ENCODE measurements at places on chromosomes 12 and 14.

DNA sequence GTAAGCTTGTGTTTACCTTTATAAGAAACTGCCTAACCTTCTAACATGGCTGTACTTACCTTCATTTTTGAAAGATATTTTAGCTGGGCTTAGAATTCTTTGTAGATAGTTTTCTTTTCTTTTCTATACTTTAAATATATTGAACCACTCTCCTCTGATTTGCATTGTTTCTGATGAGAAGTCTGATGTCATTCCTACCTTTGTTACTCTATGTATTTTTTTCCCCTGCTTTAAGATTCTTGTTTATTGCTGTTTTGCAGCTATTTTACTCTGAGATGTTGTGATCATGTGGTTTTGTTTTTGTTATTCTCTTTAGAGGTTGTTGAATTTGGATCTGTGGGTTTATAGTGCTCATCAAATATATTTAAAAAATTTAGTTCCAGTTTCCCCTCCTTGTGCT lies 31.8 kb downstream of the CNOT2 start:
- no peak for DNase-seq

GRCh38 chr14:89424241-89424640 lies 7.2 kb upstream of the FOXN3 start:
- DNase-seq: no peak

GRCh38 chr14:87615822-87616679 lies 376.9 kb downstream of the GALC start:
- no peak for DNase-seq

DNA sequence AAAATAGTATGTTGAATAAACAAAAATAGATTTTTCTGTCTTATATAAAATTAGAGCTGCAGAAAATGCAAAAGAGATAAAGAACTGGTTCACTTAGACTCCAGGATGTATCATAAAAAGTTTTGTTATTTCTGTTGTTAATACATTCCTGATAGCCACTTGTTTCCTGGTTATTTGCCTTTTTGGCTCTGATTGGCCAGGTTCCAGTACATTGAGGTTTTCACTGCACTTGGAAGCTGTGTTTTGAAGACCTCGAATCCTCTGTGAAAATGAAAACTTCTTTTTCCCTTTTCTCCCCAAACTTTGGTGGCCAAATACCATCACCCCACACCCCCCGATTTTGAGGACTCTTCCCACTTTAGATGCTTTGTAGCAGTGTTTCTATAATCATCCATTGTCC lies 525.3 kb downstream of the MED13L start:
- no peak for DNase-seq

DNA sequence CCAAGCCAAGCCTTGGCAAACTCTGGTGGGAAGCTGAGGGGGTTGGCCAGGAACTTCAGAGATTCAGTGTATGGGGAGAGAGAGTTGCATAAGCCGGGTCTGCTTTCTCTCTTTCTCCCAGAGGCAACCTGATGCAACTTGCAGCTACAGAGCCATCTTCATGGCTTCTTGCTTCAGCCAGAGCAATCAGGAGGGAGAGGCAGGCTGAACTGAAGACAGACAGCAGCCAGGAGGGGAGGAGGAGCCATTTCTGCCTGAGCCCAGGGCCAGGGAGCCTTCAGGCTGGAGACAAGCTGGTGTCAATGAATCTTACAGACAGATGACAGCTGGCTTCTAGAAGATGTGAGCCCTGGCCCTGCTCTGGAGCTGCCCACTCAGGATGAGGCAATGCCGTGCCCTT lies 18.7 kb downstream of the NPC2 start:
- DNase-seq: no peak

DNA sequence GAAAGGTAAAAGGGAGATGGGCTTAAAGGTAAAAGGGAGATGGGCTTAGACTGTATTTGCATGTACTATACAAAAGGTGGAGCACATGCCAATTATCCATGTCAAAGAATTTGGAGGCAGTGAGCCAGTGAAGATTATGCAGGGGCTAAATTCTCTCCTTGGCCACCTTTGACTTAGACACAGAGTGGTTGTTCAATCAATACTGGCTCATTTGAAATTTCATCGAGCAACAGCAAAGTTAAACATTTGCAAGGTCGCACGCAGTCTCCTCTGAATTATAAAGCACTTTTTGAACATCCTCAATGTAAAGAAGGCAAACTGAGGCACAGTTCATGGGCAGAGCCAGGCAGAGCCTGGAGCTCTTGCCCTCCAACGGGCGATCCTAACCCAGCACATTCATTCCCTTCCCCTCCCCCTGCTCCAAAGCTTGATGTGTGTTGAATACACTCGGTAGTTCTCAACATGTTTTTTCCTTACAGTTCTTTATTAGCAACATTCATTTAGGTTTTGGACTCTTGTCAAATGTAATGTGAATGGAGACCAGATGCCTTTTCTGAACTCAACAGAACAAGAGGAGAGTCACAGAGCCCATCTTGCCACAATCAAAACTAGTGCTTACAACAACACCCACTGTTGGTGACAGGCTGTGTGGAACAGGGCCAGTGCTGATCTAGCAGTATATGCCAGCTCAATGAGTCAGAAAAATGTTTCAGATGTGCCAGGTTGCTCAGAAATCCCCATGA lies 169.7 kb upstream of the G2E3 start:
- DNase-seq: no peak

DNA sequence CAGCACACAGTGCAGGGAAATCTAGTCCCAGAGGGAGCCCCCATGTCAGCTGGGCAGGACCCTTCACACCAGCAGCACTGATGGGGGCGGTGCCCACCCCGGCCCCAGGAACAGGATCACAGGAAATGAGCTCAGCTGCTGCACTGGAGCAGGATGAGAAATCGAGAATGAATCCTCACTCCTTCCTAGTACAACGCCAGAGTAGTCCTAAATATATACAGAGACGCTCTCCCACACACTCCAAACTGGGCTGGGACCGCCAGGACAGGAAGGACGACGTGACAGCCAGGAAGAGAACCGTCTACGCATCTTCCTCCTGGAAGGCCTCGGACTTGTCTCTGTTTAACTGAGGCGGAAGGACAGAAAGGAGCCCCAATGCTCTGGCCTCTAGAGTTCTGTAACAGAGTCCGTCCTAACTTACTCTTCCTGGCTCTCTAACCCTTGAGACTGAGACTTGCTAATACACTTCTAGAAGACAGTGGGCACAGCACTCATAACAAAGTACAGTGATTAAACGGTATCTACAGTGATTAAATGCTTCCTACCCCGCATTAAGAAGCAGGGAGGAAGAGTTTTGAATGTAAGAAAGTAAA lies 33.4 kb downstream of the CDC42BPB start:
- DNase-seq: no peak

GRCh38 chr12:114975640-114976310 lies 291.8 kb upstream of the TBX3 start:
- no peak for DNase-seq

DNA sequence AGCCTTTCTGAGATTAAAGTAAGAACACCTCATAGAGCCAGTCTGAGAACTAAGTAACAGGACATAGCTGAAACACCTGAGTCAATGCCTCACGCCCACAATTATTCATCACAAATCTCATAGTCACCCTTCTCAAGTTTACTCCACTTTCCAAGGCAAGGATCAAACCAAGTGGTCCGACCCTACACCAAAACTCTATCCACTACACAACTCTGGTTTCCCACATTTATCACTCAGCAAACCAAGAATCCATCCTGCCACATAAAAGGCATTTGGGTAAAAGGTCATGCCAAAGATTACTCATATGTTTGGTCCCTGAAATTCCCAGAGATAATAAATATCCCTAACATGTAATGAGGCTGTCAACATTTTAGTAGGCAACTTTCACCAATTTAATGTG lies 144.1 kb downstream of the RPAP3 start:
- DNase-seq: no peak

- DNase-seq: no peak
Observed at GRCh38 chr12:108425238-108425795, 86.2 kb upstream of the CMKLR1 start.

DNA sequence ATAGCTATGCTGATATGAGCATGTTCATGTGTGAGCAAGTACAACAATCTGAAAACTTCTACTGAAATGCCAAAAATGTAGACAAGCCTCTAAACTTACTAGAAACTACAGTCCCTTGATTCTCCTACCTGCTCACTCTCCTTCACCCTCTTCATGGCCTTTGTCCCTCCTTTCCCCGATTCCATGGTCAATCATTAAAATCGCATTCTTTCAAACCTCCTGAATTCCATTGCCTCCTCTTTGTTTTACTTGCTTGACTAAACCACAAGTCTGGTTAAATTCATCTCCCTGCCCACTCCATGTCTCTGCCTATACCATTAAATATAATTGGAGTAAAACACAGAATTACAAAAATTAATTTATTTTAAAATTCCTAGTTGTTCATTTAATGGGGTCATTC lies 33.0 kb upstream of the SSTR1 start:
- no peak for DNase-seq

GRCh38 chr14:33914676-33915516 lies 36.0 kb downstream of the EGLN3 start:
- DNase-seq: no peak

- DNase-seq: no peak
Observed at GRCh38 chr12:89250636-89251035, 101.7 kb downstream of the DUSP6 start.

DNA sequence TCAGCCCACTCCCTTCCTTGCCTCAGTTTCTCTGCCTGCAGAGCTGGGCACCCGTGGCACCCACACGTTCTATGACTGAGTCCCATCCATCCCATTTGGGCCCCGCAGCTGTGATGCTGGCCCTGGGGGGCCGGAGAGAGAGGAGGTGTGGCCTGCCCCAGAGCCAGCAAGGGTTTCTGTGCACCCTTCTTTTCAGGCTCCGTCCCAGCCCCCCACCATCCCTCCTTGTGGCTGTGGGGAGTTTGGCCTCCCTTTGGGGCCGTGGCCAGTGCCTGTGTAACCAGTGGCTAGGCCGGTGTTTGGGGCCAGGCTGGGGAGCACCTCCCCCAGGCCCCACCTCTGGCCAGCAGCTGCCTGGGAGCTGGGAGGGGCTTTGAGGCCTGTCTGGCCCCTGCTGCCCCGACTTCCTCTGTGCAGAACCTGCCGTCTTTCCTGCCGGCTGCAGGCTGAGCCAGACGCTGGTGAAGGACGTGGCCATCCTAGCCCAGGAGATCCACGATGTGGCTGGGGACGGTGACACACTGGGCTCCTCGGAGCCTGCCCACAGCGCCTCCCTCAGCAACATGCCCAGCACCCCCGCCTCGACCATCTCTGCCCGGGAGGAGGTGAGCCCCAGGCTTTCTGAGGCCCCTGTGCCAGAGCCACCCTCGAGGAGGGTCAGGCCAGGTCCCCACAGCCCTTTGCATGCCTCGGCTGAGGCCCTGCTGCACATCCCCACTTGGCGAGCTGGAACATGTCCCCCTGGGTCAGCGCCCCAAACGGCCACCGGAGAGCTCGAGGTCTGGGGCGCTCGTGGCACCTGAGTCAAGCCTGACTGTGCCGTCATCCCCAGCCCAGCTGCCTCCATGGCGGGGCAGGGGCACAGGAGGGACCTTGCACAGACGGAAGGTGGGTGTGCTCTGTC lies 27.7 kb downstream of the CEP170B start:
- DNase-seq: no peak

DNA sequence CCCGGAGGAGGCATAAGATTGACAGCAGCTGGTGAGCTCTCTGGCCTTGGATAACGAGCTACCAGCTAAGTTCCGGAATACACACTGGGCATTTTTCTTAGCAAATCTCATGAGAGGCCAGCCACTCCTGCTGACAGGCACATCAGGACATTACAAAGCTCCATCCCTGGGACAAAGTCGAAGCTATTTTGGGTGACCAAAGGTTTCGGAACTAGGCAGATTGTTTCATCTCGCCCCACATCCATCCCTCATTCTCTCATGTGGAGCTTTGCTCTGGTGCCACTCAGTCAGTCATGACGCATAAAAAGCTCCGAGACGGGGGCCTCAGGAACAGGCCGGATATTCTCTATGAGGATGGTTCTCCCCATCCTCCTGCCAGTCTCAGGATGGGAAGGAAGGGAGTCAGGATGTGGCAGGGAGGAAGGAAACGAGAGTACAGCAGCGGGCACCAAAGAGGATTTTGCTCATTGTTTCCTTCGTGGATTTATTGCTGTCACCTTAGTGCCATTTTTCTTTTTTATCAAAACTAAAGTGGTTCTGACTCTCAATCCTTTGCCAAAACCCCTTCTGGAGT lies 253.1 kb upstream of the FKBP4 start:
- DNase-seq: no peak

DNA sequence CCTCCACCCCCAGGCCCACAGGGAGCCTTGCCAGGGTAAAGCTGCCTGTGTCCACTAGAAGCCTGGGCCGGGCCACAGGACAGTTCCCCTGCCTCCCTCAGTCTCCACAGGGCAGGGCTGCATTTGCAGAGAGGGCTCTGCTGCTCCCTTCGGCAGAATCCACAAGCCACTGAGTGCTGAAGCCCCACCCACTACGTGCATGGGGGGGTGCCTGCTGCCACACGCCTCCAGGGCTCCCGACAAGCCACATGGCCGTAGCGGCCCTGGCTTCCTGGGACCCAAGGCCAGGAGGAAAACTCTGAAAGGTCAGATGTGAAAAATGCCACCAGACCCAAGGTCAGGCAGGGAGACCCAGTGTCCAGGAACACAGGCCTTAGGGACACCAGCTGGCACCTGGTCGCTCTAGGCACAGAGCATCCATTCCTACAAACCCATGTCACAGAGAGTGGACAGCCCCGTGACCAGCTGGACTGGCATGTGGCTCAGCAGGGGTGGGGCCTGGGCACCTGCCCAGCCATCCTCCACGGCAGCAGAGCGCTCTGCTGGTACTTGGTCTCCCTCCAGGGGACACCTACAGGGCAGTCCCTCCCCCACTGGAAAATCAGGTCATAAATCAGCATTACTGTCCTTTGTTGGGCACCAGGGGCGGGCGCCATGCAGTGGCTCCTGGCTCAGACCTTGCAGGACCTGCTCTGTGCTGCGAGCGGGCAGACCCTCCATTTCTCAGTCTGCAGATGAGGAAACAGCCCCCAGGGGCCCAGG lies 42.9 kb downstream of the CCDC85C start:
- no peak for DNase-seq

DNA sequence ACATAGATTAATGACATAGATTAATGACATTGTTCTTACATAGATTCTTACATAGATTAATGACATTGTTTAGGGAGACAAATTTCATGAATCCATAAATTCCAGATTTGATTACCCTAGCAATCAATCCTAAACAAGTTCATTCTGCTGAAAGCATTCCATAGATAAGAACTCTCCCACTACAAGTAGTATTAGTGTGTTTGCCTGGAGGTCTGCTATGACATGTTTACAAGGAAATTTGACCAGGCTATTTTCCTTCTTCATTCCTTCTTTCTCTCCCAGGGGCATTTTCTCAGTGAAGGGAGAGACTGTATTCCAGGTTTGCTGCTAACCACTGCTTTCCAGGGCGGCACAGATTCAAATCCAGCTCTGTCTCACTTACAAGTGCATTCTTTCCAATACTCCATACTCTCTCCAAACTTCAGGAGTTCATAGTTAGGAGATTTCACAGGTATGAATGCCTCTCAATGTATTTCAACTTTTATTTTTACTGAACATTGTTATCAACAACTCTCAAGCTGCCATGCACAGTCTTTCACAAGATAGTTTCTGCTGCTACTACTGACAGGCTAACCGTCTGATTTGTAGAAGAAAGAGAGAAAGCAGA lies 134.5 kb downstream of the SLC38A1 start:
- DNase-seq: no peak

GRCh38 chr14:68622856-68623255 lies 170.0 kb downstream of the ZFP36L1 start:
- no peak for DNase-seq

GRCh38 chr12:109098183-109098604 lies 797 bp downstream of the UNG start:
- DNase-seq: no peak

- no peak for DNase-seq
Observed at GRCh38 chr14:26163761-26164160, 434.1 kb downstream of the NOVA1 start.

Measured in stimulated activated CD4-positive, alpha-beta T cell treated with anti-CD3 and anti-CD28 coated beads, TNF-alpha, amount 100 ng/mL, for 1 hour (primary cell).